ENCODE measurements at places on chromosomes 6 and 20.

DNA sequence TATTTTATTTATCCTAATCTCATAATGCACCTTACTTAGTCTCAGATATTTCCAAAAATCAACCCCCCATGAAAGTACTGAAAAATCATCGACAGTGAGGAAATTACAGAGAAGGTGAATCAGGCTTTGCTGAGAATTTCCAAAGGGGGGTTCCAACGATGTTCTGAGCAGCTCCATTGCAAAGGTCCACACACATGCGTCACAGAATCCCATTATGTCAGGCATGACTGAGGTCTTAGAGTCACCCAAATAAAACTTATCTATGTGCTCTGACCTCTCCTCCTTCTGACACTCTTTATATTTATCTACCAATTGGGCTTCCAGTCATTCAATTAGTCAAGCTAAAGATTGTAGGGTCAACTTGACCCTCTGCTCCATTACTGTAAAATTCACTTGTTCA, 12.7 kb upstream of the LRRN4 start:
- DNase-seq = no peak

- DNase-seq = no peak
Measured at GRCh38 chr6:43983632-43984031, 143.6 kb downstream of the MRPL14 start.

GRCh38 chr20:2108987-2109386, 7.4 kb downstream of the STK35 start:
- DNase-seq = no peak

GRCh38 chr6:144653885-144654505, 368.9 kb downstream of the UTRN start:
- no peak for DNase-seq

GRCh38 chr20:62666736-62667529, 24.6 kb downstream of the SLCO4A1 start:
- DNase-seq = no peak

GRCh38 chr6:56714273-56714672, 71.6 kb upstream of the DST start:
- no peak for DNase-seq

DNA sequence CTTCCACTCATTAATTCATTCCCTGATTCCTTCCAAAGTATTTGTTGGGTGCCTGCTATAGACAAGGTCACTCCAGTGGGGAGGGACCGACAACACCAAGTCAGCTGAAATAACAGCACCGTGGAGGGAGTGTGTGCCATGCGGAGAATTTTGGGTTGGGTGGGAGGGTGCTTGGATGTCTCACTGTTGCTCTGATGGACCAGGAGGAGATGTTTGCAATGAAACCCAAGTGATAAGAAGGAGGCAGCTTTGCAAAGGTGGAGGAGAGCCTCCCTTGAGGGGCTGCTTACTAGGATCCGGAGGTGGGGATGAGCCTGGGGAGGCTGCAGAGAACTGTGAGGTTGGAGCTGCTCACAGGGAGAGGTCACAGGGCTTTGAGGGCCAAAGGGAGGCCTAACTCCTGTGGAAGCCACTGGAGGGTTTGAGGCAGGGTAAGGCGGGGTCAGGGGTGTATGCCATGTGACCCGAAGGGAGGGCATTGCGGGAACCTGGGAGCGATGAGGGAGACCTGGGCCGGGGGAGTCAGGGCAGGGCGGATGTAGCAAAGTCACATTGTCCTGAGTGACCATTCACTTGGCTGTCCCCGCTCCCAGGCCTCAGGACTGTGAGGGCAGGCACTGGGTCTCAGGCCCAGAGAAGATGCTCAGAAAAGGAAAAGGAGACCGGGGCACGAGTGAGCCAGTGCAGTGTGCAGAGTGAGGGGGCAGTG, 124.5 kb downstream of the PHACTR3 start:
- no peak for DNase-seq

GRCh38 chr6:99136488-99136887, 188.7 kb upstream of the FBXL4 start:
- no peak for DNase-seq

DNA sequence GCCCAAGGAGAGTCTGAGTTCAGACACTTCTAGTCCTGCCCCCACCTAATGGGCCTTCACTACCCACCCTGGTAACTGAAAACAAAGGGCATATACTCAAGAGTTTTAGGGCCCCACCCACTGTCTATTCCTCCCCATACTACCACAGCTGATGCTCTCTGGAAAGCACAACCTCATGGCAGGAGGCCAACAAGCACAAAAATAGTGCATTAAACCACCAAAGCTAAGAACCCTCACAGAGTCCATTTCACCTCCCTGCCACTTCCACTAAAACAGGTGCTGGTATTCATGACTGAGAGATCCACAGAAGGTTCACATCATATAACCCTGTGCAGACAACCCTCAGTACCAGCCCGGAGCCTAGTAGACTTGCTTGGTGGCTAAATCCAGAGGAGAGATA, 132.1 kb upstream of the ADGRB3 start:
- no peak for DNase-seq

GRCh38 chr20:49186535-49187329, 1.4 kb downstream of the STAU1 start:
- no peak for DNase-seq

Data from GOT3 (cell line).